ENCODE measurements at places on chromosomes 2 and 18.

GRCh38 chr2:129483366-129483765 lies 496.1 kb upstream of the RAB6C start:
- no peak for DNase-seq

DNA sequence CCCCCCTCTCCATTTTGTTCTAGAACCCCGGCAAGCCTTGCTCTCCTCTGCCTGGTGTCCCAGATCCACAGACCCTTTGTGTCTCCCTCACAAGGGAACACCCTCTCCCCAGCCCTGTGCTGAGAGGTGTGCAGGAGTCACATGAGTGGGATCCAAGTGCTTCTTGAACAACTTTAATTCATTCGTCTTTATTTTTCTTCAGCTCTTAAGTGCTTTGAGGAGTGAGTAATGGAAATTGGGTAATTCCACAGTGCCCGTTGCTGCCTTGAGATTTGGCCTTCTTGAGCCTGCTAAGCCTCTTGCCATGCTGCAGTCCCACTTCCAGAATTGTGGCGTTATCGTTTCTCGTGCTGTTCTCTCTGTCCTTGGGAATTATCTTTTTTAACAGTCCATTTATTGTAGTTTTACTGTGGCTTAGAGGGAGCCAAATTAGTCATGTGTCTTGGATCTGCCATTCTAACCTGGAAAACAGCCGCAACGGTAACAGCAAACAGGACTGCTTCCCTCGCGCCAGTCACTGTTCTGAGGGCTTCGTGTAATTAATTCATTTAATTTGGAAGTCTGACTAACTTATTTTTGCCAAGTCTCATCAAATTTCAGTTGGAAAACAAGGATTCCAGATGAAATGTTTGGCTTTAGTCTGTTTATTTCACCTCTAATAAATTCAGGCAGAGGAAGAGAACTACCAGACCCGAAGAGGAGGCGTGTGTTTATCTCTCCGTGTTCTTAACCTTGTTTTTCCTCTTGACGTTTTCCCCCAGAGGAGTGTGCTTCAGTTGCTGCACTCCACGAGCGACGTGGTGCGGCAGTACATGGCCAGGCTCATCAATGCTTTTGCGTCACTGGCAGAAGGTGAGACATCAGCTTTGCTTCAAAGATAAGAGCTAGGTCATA lies 72.0 kb downstream of the ARMC9 start:
- no peak for DNase-seq

GRCh38 chr2:152620985-152621384 lies 96.3 kb downstream of the PRPF40A start:
- no peak for DNase-seq

GRCh38 chr2:188975497-188976102 lies 1.4 kb downstream of the COL3A1 start:
- no peak for DNase-seq

- no peak for DNase-seq
These were observed 160.2 kb upstream of the ALKAL2 start for GRCh38 chr2:447902-448665.

DNA sequence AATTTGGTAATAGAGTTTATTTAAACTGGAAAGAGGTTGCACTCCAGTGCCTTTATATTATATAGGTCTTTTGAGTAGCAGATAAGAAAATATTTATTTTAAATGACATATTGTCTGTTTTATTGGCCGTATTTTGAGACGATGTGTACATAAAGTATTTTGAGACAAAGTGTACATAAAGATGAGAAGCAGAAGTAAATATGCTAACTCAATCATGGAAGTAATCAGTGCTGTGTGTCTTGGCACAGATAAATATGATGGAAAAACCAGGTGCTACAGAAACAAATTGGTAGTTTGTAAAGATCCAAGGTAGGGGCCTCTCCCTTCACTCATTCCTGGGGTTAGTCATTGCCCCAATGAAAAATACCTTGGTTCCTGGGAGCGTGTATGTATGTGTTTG lies 382.9 kb downstream of the DSEL start:
- DNase-seq: no peak

GRCh38 chr2:38504169-38504568 lies 98.6 kb downstream of the HNRNPLL start:
- DNase-seq: no peak

DNA sequence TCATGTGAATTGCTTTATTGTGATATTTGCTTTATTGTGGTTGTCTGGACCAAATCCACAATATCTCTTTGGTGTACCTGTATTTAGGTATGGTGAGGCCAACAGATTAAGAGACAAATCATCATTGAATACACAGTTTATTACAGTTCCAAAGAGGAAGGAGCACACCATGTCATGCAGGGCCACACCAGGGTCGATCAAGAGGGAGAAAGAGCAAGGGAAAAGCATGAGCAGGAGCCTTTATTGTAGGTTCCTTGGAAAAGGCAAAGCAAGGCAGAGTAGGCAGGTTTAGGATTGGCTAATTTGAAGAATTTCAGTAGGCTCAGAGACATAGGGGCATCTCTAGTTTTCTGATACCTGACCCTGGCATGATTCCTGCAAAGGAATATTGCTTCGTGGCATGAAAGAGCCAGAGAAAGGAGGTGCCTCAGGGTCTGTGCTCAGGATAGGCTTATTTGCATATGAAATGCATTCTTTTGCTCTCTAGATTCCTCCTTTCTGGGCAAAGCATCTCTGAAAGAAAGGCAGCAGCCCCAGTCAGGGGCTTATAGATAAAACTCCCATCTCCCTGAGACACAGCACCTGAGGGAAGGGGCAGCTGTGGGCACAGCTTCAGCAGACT lies 214.2 kb upstream of the ERBB4 start:
- no peak for DNase-seq

DNA sequence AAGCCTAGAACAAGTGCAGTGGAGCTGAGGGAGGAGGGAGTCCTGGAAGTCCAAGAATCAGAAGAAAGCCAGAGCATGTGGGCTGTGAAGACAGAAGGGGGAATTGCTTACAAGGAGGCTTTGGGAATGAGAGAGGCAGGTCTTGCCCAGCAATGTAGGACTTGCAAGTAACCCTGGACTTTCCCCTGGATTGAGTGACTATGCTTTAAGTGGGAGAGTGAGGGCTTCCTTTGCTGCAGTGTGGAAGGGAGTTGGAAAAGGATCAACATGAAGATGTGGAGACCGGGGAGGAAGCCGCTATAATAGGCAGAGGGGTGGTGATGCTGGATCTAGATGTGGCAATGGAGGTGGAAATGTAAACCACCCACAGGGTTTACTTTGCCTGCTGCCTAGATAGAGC lies 13.8 kb upstream of the SCYGR1 start:
- no peak for DNase-seq

DNA sequence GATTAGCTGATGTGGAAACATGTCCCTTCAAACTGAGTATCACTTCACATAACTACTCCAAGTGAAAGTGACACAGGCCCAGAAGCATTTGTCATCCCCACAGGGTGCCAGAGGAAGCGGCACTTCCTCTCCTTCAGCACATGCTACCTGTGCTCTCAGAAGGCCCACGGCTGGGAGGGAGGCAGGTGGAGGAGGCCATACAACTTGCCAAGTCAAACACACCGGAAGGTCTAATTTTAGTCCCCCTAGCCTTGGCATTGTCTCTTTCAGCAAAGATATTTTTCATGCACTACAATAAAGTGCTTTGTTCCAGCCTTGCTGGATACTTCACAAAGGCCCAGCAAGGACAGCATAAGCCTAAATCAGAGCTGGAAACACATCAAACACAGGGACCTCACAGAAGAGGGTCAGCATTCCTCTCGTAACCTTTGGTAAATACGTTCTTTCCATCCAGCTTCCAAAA lies 38.0 kb downstream of the VSNL1 start:
- DNase-seq: no peak

DNA sequence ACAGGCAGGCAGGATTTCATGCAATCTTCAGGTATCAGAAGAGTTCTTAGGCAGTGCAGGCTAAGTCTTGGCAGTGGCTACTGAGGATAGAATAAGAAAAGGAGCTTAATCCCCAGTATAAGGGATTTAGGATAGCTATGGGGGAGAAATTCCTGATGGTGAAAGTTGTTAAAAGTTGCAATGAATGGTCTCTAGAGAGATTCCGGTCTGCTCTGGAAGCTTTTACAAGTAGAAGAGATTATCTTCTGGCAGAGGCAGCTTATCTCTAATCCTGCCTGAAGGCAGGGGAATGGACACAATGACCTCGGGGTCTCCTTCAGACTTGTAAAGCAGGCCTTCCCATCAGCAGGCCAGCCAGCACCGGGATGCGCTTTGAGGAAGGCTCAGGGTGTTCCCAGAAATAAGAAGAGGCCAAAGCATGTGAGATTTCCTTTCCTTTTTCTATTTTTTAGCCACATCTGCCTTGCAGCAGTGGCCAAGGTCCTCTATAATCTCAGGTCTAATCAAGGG lies 253.9 kb upstream of the KLHL29 start:
- DNase-seq: peak; percentile 22

- DNase-seq: no peak
These were observed 23.9 kb downstream of the EFR3B start for GRCh38 chr2:25065768-25066167.

- no peak for DNase-seq
These were observed 101.5 kb downstream of the CDH7 start for GRCh38 chr18:65852273-65852672.

- no peak for DNase-seq
These were observed 88.9 kb downstream of the GAREM1 start for GRCh38 chr18:32381761-32382160.

DNA sequence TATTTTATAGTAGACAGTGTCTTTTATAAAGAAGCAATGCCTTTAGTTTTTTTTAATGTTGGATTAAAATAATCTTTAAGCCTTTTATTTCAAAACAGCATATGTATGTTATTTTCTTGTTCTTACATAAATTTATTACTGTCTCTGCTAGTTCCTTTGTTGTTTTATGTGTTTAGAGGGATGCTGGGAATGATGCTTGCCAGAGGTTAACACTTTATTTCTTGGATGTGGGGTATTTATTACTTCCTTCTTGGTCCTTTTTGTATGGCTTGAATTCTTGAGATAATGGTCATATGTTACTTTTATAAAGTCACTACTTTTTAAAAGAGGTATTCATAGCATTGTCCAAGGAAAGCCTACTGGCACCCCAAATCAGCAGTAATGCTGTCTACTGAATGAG lies 63.1 kb downstream of the ANKRD12 start:
- no peak for DNase-seq

DNA sequence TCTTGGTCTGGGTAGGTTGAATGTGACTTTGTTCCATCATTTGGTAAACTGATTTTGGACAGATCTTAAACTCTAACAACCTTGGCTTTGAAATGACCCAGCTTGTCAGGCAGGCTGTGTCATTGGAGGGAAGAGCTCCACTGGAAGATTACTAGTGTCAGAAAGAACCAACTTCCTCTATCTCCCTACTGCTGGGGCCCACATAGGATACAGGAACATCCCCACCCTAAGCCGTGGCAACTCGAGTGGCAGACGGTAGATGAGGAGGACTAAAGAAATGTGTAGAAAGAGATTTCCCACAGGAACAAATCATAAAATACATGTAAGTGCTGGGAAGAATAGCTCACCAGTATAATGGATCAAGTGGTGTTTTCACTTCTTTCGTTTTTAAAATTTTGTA lies 4.3 kb upstream of the G6PC2 start:
- no peak for DNase-seq

DNA sequence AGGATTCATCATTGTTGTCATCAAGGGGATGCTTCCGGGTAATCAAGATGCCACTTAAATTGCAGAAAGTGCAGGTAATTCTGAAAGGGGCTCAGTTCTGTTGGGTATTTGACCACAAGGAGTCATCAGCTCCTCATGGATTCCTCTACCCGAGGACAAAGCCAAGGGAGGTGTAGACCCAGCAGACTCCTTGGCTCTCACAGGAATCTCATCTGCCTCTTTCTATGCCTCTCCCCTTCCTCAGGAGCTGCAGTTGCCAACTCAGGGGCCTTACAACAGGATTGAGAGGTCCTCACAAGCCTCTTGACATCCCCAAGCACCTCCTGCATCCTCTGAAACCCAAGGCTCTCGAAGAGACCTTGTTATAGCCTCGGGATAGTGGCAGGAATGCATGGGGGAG lies 44.0 kb downstream of the ITGB6 start:
- no peak for DNase-seq

DNA sequence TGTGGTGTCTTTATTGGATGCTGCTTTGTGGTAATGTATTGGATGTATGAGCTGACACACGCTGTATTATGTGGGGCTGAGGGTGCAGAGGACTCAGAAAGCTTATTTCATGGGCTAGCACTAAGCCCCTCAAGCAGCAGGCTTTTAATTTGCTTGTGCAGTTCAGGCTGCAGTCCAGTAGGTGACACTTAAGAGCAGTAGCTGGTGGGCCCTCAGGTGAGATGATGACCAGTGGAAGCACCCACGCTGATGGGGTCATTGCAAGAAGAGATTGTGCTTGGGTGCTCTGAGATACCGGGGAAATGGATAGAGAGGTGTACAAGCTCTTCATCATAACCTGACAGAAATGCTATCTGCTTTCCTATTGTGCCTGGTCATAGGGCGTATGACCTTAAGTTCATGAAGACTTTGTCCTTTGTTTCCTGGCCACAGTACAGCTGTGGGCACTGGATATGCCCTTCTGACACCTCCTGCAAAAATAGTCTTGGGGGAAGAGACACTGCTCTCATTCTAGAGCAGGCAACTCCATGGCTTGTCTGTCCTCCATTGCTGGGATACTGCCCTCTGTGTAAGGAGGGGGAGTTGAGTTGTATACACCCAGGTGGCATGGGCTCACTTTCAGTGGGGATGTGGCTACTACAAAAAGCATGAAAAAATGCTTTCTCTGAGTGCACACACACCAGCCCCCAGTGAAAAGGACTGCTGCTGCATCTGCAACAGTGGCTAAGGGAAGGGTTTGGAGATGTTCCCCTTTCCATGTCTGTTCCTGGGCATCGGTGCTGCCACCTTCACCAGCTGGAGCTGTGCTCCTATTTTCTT lies 205.7 kb upstream of the ZSWIM2 start:
- DNase-seq: no peak

DNA sequence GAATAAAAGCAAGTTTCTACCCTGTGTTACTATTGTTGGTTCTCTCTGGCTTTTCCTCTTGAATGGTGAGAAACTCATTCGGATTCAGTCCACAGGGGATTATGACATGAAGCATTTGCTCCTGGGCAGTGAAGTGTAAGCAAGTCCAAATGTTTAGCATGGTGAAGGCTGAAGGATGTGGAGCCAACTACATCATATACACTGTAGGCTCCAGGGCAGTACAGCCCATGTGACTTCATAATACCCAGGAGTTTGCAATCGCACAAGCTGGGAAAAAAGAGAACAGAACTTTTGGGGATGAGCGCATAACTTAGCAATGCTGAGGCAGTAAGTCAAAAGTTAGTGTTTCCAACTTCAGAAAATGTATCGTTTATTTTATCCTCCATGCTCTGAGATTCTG lies 695.7 kb upstream of the POU3F3 start:
- DNase-seq: no peak

DNA sequence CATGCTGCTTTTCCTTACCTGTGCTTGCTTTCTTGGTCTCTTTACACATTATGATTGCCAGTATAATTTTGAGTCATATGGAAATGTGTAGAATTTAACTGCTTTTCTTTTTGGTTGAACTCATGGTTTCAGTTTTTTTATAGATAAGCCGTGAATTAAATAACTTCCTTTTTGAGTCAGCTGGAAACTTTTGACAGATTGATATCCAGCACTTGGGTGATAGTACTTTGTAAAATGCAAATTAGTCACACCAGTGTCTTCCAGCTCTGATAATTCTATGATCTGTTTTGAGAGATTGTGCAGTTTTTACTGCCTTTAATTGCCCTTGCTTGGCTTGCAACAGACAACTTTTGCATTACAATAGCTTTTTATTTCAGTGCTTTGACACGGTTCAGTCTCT lies 86.4 kb downstream of the NCOA1 start:
- DNase-seq: no peak
